CD4-positive, alpha-beta T cell treated with Interleukin-1 beta for 1 hour (primary cell): ENCODE measurements at places on chromosomes 1 and 21.

DNA sequence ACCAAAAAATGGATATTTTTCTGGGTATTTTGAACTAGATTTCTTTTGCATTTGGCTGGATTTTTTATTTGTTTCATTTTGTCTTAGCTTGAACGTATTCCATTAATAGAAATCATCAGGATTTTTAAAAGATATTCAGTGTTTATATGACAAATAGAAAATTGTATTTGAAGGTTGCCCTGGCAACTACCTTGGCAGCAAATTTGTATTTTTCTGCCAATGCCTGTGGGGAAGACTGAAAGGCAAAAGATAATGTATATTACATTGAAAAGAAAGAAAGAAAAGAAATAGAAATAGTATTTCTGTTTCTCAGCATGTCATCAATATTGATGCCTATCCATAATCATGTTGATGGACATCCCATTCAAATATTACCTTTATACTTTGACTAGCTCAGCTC is 16.8 kb downstream of the VCAM1 start:
- DNase-seq = no peak

GRCh38 chr1:101360506-101360905 is 123.7 kb downstream of the S1PR1 start:
- no peak for DNase-seq

DNA sequence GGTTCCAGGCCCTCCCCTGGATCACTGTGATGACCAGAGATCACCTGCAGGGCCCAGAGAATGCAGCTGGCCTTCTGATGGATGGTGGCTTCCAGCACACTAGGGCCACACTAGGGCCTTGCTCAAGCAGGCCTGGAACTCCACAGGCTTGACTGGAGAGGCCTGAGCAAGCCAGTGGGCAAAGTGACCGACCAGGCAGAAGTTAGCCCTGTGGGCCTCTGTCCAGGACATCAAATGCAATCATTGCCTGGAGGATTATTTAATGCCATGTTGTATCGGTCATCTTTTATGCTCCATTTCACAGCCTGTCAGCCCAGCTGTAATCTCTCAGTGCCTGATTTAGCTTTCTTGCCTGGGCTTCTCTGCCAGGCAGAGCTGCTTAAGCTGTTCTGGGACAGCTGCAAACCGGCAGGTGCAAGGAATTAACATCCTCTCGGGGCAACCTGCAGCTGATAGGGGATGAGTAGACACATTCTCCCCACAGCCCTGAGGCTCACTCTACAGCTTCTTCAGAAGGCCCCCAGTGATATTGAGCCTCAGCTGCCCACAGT is 17.7 kb downstream of the NENF start:
- no peak for DNase-seq

- DNase-seq = no peak
Observed at GRCh38 chr1:171716616-171717015, 25.2 kb downstream of the VAMP4 start.

DNA sequence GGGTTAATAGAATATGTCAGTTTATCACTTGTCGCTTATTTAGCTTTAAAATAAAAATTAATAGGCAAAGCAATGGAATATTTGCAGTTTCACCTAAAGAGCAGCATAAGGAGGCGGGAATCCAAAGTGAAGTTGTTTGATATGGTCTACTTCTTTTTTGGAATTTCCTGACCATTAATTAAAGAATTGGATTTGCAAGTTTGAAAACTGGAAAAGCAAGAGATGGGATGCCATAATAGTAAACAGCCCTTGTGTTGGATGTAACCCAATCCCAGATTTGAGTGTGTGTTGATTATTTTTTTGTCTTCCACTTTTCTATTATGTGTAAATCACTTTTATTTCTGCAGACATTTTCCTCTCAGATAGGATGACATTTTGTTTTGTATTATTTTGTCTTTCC is 98.1 kb downstream of the TGFB2 start:
- DNase-seq = no peak

GRCh38 chr1:172938681-172939080 is 112.1 kb downstream of the TNFSF18 start:
- DNase-seq = no peak

GRCh38 chr1:222790115-222790514 is 24.7 kb upstream of the DISP1 start:
- DNase-seq = no peak

- DNase-seq = no peak
Observed at GRCh38 chr1:69271587-69272125, 296.1 kb upstream of the LRRC7 start.

GRCh38 chr1:111628153-111628552 is 8.6 kb downstream of the RAP1A start:
- no peak for DNase-seq

GRCh38 chr1:221431068-221431651 is 310.7 kb downstream of the DUSP10 start:
- no peak for DNase-seq

- DNase-seq = no peak
Observed at GRCh38 chr1:68231627-68232288, 565 bp downstream of the WLS start.

DNA sequence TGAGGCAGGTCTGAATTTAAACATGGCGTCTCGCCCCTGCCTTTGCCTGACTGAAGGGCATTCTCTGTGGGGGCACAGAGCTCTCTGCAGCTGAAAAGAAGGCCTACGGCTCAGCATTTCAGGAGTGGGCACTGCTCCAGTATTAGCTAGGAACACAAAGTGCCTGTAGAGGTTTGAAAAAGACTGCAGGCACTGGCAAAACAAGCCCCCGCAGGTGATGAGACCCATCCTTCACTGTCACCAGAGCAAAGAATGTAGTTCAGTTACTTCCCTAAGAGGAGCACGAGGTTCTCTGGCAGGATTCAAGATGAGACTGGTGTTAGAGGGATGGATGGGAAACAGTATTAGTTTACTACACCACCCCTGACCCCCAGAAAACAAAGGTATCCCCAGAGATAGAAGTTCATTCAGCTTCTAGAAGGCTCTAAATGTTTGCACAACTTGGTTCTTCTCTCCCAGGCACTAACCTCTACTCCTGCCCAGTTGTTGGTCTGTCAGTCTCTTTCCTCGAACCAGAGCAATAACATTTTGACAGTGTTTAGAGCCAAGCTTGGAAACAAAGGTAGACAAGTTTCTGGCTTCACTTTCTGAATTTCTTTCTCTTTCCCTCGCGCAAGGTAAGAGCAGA is 101.9 kb upstream of the KCNE2 start:
- DNase-seq = no peak

GRCh38 chr1:21794656-21795055 is 11.7 kb upstream of the USP48 start:
- no peak for DNase-seq

GRCh38 chr1:59685666-59686065 is 129.1 kb upstream of the HOOK1 start:
- no peak for DNase-seq

DNA sequence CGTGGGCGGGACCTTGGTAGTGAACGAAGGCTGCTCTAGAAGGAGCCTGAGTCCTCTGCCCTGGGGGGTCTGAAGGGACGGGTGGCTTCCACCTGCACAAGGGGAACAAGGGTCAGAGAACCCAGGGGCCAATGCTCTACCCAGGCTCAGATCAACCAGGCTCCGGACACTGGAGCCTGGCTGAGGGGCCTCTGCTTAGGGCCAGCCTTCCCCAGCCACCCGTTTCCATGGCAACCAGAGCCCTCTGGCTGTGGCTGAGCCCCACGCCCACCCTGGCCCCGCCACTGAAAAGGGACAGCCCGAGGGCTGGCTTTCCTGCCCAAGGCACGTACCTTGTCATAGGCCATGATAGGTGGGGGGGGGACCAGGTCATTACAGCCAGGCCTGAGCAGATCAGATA is 724.6 kb downstream of the PTPRU start:
- DNase-seq = no peak

DNA sequence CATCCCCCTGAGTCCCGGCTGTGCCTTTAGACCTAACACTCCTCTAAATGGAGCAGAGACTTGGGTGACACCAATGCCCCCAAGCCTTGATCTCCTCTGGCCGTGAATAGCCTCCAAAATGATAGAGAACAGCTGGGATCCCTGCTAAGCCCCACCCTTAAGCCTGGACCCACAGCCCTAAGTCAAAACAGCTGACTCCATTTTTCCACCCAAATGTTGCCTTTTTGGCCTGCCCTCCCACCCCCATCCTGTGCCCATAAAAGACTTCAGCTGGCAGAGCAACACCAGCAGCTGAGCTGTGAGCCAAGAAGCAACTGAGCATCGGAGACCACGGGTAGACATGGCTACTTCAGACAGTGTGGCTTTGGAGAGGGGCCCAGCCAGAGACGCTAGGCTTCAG is 420.8 kb downstream of the NPHP4 start:
- DNase-seq = no peak

- no peak for DNase-seq
Observed at GRCh38 chr1:235275223-235275622, 52.8 kb downstream of the ARID4B start.

DNA sequence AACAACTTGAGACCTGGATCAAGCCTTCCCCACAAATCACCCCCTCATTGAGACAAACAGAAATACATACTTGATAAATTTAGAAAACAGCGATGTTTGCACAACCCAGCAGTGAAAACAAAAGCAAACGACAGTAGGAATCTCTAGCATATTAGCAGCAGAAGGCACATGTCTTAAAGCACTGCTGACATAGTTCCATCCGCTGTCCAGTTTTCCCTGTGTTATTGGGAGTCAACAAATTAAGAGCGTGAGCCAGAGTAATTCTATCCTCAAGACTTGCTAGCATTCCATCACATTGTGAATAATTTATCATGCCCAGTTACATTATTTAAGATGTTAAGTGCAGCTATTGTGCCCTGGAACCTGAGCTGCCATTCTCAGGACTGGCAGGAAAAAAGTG is 55.3 kb downstream of the IGSF5 start:
- DNase-seq = no peak
